ENCODE measurements at places on chromosomes 7 and 10. TPM values are rescaled to one million over a fixed set of nuclear protein-coding genes. Genes with fewer than 3 reads are reported as not detected.

DNA sequence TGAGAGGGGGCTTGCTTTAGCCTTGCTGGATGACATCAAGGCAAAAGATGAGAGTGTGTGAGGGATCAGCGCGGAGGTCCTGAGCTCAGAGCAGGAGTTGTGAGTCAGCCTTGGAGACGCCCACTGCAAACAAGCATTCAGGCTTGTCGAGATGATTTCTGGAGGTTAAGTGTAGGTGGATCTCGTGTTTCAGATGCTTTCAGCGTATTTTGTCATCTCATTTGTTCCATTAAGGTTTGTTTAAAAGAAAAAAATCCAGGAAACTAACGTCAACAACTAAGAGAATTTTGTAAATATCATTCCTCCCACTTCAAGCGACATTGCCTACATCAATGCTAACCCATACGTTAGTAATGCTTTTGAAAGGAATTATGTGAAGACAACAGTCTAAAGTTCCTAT, 715.4 kb upstream of the NRP1 start:
- no peak for DNase-seq
- no peaks in the 10 kb centered on the region for H3K4me1 ChIP-seq
- H3K27ac ChIP-seq, result no peak overlapping the region
- no peak overlapping the region for H3K4me3 ChIP-seq

DNA sequence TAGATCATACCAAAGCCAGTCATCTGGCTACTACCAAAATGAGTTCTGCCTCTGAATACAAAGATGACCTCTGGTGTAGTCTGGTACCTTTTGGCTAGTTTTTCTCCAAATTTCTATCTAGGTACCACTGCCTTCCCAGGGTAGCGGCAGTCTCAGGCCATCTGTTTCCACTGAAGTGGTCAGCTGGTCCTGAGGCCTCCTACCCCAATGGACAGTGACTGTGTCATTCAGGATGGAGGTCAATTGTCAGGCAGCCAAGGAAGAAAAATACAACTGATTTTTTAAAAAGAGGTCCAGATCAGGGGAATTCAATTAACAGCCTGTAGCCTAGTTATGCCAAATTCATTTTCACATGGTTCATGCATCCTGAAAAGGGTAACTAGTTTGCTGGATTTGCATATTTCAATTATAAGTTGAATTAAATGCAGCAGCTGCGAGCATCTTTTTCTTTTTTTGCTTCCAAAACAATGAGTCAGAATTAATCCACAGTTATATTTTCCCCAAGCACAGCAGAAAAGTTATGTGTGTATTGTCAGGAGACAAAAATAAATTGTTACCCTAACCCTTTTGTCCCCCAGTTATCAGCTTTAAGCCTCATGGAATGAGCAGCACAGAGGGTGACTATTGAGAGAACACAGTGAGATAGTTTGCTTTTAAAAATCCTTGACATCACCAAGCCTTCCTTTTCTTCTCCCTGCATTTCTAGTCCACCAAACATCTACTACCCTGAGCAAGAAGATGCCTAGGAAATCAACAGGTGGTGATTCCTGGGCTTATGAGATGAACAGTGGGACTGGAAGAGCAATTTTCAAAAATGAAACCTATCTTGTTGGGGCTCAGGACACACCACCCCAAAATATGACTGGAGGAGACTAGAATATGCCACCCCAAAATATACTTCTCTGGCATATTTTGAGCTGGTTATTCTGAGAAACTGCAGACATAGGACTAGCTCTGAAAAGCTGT, 27.7 kb downstream of the BCCIP start:
- no peaks in the 10 kb centered on the region for H3K27me3 ChIP-seq

DNA sequence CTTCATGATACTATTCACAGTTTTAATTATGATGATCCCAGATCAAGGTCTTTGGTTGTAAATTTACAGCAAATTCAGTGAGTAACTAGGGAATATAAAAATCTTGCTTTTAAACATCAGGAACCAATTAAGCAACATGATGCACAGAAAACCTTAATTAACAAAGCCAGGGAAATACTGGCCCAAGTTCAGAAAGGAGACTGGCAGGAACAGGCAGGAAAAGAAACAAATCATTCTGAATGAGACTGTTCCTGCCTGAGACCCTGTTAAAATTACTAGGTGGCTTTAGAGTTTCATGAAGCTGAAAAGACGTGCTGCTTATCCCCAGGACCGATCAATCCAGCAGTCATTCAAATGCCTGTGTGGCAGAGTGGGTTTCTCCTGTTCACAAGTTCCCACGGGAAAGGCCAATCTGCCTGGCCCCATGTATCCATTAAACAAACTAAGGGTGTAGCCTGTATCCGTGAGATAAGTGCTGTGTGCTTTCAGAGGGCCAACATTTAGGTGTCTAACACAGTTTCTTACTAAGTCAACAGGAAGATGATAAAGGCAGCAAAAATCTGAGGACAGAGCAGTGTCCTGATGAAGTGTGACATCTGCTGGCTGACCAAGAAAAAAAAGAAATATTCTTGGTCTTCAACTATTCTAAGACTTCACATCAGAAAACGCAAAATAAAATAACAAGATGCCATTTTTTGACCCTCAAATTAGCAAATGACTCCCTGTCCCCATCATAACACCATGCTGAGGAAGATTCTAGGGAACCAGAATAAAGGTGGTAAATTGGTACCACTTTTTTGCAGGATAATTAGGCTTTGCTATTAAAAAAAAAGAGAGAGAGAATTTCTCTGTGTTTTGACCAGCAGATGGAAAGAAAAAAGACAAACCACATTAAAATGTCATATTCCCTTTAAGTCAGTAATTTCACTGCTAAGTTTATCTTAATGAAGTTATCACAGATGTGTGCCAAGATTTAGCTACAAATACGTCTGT, 34.2 kb downstream of the PUS7 start:
- peaks cover 4% of the 10 kb centered on the region for H3K36me3 ChIP-seq
- H3K4me3 ChIP-seq, result no peak overlapping the region
- peaks cover 3% of the 10 kb centered on the region for H3K4me1 ChIP-seq
- H3K27me3 ChIP-seq, result no peaks in the 10 kb centered on the region
- peak; percentile 21 for DNase-seq

DNA sequence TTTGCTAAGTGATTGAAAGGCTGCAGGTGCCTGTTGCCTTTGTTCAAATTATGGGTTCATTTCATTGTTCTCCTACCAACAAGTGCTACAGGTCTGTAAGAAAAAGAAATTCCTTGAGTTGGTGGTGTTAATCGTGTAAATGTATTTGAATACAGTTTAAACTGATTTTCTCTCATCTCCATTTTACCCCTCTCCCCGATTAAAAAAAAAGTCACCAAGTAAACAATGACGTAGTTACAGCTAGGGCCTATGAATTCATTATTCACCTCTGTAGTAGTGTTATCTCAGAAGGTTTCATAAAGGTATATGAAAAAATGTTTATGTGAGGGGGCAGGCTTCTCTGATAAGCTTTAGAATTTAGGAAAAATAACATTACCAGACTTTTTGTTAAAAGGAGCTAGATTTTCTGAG, 1.1 kb downstream of the REEP3 start:
- peak overlapping the region; percentile 76 for H3K4me3 ChIP-seq
- no peaks in the 10 kb centered on the region for H3K27me3 ChIP-seq
- H3K27ac ChIP-seq, result peak overlapping the region; percentile 87
- H3K36me3 ChIP-seq, result peaks cover 26% of the 10 kb centered on the region
- peaks cover 62% of the 10 kb centered on the region for H3K4me1 ChIP-seq
- DNase-seq, result no peak

DNA sequence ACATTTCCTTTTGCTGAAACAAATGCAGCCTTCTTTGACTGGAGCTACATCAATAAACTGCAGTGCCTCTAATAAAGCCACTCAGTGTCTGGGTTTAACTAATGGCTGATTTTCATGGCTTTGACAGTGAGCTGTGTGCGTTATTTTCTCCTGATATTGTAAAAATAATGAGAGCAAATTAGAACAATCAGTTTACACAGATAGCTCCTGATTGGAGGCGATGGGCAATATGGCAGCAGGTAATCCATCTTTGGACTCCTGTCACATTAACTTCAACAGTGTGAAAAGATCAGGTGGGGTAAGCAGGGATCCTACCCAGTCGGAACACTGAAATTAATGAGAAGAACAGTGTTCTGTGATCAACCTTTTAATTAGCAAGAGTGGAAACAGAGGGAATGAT, 100.7 kb downstream of the POLL start:
- no peak overlapping the region for H3K4me3 ChIP-seq
- no peak for DNase-seq
- H3K4me1 ChIP-seq, result peaks cover 4% of the 10 kb centered on the region
- peaks cover 2% of the 10 kb centered on the region for H3K27me3 ChIP-seq
- no peak overlapping the region for H3K27ac ChIP-seq
- no peaks in the 10 kb centered on the region for H3K36me3 ChIP-seq

DNA sequence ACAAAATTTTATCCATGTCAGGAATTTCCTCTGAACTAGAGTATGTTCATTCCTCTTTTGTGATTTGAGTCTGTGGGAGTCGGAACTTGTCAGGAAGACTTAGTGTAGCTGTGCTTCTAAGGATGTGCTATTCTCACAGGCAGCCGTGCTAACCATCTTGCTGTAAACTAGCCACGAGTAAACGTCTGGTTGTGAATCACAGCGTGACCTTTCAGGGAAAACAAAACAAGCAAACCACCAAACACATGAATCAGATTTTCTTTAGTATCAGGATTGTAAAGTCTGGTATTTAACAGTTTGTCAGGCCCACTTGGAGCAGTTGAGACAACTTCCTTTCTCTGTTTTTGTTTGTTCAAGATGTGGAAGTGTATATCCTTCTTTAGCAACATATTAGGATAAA, 32.0 kb downstream of the AUTS2 start:
- no peaks in the 10 kb centered on the region for H3K27me3 ChIP-seq
- H3K36me3 ChIP-seq, result no peaks in the 10 kb centered on the region
- no peak overlapping the region for H3K4me3 ChIP-seq
- no peak overlapping the region for H3K27ac ChIP-seq
- no peaks in the 10 kb centered on the region for H3K4me1 ChIP-seq
- DNase-seq, result no peak

The EPO gene
- not detected for total RNA-seq

The NYAP1 gene
- 0.13 TPM for total RNA-seq

The SPDYE2B gene
- total RNA-seq, result not detected

The SYCE1 gene
- total RNA-seq, result 0.13 TPM

The PLEKHA1 gene
- 5.2 TPM for total RNA-seq

The ABCA13 gene
- not detected for total RNA-seq

Measured in activated CD4-positive, alpha-beta memory T cell treated with anti-CD3 and anti-CD28 coated beads, Interleukin-2, amount 10 ng/mL, durations not matched to agents 7 days and 5 days (primary cell).